ENCODE measurements at places on chromosomes 2 and 18. TPM values are rescaled to one million over a fixed set of nuclear protein-coding genes. Genes with fewer than 3 reads are reported as not detected.

The RASGRP3 gene
- total RNA-seq, result 39.9 TPM

The ACADL gene
- 2.5 TPM for total RNA-seq

The HOXD8 gene
- 1.3 TPM for total RNA-seq

The IWS1 gene
- 49.7 TPM for total RNA-seq

The PTRHD1 gene
- total RNA-seq, result 19.8 TPM

The CROCC2 gene
- total RNA-seq, result not detected

The C2orf78 gene
- total RNA-seq, result not detected

The CREG2 gene
- total RNA-seq, result not detected

The PLCL1 gene
- 17.7 TPM for total RNA-seq

The CDH7 gene
- total RNA-seq, result 0.27 TPM

The DHRS9 gene
- total RNA-seq, result 47.6 TPM

DNA sequence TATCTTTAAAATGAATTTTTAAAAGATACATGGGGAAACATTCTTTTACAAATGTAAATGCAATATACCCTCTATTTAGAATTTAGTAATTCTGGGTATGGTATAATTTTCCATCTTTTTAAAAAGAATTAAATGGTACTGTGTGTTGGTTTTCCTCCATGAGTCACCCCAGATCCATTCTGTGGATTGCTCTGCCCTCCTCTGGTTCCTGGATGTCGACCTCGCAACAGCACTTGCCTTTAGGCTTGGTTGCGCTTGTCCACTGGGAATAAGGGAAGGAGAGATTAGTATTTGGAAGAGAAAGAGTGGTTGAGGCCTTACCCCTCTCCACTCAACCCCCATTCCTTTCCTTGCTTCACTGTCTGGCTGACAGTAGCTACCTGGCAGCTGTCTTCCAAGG lies 90.4 kb downstream of the FTCDNL1 start:
- DNase-seq, result no peak

DNA sequence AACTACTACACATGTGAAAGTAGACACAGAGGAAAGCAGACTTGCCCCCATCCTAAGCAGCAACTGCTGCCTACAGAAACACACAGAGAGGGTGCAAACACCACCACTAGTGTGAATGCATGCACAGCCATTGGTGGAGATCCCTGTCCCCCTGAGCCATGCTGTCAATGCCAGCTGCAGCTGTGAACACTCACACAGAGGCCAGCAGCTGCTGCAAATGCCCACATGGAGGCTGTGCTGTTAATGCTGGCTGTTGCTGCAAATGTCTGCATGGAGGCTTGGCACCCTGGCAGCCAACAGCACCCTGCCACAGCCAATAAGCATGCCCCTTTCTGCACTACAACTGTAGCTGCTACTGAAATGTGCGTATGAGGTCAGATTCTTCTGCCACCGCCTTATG lies 355.0 kb downstream of the LNPK start:
- DNase-seq, result no peak

DNA sequence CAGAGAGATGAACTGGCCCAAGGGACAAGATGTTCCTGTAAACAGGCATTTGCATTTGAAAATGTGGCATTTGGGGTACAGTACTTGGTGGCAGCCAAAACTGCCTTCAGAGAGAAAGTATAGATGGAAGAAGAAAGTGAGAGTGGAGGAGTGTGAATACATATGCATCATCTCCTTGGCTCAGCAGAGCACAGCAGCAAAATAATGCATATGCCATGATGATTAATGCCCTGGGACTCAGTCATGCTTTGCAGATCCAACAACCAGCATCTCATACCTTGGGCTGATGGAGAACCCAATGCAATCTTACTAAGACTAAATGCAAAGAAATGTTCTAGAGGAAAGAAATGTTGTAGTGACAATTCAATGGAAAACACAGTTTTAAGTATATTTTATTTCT lies 29.7 kb upstream of the CYTIP start:
- DNase-seq, result no peak

- DNase-seq, result no peak
Observed at GRCh38 chr2:65864619-65865018, 432.2 kb upstream of the SPRED2 start.

GRCh38 chr2:171389780-171390179 lies 44.0 kb downstream of the METTL8 start:
- DNase-seq, result no peak

DNA sequence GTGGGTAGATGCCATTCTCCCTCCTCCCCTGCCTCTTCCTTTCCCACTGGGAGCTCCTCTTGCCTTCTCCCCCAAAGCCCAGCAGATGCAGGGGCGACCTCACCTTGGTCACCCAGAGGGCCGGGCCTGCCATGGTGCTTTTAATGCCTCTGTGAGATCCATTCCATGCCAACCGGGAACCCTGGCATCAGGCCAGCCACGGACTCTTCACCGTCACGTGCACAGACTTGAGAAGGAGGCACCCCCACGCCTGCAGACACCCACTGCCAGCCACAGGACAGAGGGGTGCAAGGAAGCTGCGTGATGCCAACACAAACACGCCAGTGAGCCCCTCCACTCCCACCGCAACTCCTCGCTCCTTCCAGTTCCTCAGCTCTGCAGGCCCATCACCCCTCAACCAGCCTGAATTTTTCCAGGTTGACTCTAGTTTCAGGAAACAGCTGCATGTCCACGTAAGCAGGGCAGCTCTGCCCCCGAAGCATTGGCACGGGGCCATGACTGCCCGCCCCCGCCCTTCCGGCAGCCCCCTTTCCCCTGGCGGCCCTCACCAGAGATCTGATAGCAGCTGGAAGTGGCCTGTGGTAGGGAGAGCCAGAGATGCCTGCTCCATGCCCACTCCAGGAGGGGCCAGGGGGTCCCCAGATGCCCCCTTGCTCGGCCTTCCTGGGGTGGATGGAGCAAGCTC lies 50.8 kb downstream of the DNMT3A start:
- no peak for DNase-seq

GRCh38 chr2:212402316-212402715 lies 136.3 kb downstream of the ERBB4 start:
- DNase-seq, result no peak

DNA sequence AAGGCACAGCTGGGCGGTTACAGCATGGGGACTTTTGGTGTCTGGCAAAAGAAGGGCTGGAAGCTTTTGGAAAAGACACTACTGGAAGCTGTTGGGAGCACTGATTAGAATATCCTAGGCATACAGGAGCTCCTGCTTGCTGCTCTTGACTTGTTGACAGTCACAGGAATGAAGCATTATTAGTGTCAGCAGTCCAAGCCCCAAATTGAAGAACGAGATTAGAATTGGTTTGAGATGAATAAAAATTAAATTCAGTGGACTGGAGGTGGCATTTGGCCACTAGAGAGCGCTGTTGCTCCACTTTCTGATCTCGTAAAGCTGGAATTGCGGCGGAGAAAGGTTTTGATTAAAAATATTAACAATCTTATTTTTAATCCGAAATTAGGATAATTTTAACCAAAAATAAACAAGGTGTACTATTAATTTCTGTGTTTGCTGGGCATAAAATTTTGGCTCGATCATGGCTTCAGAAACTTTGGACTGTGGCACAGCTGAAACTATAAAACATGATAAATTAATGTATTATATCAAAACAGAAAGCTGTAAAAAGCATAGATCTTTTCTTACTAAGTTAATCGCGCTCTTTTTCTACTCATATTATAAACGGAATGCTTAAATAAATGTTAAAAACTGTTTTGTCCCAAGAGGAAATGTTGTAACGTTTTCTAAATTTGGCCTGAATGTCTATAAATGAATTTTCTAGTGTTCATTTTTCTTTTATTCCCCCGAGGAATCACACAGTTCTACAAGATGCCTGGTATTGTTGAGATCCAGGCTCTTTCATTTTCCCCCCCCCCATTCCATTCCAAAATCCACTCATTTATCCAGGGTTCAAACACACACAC lies 2.4 kb upstream of the HOXD8 start:
- peak; percentile 70 for DNase-seq

GRCh38 chr2:2904721-2905350 lies 472.8 kb downstream of the EIPR1 start:
- no peak for DNase-seq

DNA sequence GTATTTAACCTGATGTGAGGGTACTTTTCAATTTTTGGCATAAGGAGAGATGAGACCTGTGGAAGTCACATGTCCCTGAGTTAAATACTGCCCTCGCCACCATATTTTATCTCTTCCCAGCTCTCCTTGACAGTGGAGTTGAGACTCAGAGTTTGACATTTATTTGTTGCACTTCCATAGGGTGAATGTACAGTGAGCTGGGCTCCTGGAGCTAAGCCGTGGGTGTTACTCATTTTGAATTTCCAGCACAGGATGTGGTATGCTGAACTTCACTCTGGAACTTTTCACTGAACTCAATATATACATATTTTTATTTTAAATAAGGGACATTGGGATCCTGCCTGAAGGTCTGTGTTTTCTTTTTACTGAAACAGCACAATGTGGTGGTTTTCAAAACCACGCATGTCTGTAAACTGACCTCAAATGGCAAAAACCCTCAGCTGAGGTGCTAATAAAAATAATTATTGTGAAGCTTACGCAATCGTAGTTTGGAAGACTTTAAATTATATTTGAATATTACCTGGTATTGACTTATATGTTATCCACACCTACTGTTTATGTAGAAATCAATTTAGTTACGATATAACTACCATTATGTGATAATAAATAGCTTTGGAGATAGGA lies 12.1 kb downstream of the RNF144A start:
- DNase-seq, result no peak

GRCh38 chr2:33145459-33145858 lies 198.7 kb downstream of the LTBP1 start:
- no peak for DNase-seq

DNA sequence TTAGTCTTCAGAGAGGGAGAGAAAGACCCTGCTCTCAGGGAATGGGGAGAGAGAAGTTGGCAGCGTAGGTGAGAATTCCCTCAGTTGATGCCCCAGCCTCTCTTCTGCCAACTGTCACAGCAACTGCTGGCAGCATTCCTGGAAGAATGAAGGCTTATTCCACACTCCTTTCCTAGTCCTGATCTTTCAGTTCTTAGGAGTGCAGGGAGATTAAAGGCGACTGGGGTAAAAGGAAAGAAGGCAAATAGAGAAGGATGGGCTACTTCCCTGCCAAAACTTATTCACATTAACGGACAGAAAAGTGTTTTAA lies 65.9 kb upstream of the ACAA2 start:
- no peak for DNase-seq

DNA sequence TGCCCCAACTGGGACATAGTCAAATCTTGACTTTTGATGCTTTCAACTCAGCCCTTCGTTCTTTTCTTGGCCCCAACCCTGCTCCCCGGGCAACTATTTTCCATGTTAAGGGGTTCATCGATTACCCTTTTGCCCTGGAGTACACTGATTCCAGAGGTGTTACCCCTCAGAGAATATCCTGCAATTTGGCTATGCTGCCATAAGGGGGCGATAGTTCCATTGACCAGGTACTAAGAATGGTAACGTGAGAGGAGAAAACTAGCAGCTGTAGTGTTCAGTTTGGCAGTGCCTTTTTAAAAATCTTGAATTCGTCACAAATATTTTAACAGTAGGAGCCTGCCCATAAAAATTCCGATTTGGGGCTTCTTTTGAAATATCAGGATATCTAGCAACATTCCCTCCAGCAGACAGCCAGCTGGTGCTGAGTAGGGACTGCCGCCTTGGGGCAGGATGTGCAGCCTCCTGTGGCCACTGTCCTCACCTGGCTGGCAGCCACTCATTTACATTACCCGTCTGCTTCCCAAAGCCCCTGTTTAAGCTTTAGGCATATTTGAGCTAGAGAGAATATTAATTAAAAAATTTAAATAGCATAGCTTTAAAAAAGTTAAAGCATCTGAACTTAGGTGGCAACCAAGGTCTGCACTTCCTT lies 146.3 kb upstream of the SKOR2 start:
- no peak for DNase-seq

- no peak for DNase-seq
Observed at GRCh38 chr2:235829726-235830125, 335.9 kb downstream of the AGAP1 start.

DNA sequence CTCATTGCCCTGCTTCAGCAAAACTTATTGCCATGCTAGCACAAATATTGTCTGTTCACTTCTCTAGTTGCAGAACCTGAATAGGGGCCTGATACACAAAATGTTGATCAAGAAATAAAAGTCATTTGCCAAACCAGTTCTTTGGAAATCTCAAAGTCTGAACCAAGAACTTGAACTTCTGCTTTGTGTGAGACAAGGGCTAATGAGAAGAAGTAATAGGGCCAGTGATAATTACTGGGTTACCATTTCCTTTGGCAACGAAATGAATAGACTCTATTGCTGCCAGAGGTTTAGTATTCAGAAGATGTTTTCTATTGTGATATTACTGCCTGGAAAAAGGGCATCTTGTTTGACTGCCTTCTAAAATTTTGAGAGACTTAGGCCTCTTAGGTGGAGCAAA lies 35.0 kb downstream of the TMEFF2 start:
- DNase-seq, result no peak

GRCh38 chr18:68667121-68667520 lies 47.8 kb downstream of the TMX3 start:
- DNase-seq, result no peak

DNA sequence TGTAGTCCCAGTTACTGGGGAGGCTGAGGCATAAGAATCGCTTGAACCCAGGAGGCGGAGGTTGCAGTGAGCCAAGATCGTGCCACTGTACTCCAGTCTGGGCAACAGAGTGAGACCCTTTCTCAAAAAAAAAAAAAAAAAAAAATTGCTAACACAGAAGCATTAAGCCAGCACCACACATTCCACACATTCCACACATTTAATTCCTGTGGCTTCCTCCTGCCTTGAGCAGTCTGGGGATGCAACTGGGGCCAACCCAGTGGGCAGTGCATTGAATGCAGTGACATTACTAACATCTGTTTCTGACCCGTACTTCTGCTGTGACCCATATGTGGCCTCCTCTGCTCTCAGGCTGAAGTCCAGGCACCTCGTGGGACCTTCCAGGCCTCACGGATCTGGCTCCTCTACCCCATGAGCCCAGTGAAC lies 107.0 kb downstream of the BCL2L11 start:
- no peak for DNase-seq

- no peak for DNase-seq
Observed at GRCh38 chr2:101463911-101464641, 10.8 kb downstream of the RFX8 start.

DNA sequence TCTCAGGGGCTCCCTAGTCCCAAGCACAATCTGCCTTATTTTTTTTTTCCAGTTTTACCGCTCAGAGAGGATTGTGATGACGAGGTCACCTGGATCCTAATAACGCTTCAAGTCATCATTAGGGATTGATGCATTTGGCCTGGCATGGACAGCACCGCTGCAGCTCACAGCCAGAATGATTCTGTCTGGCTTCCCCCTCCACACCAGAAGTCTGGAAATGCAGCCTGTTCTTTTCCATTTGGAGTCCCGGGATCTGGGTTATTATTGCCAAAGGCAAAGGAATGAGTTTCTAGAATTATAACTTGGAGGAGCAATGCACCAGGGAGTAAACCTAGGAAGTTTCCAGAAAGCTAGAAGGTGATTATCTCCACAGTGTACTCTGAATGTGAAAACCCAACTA lies 81.1 kb upstream of the TAF1B start:
- no peak for DNase-seq

DNA sequence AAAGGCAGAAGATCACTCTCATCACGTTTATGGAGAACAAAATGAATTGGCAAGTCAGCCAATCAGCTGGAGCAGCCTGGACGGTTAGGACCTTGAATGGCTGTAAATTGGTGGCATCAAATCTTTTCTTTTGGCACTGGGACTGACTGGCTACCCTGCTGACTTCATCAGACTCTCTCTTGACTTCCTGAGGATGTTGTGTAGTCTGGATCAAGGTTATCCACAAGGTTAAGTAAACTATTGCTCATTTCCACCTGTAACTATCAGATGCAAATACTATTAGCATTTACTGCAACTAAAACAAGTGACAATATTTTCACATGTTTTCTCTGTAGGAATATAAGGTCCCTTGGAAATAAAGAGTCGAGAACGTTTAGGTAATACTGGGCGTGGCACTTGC lies 134.3 kb upstream of the RASGRP3 start:
- DNase-seq, result no peak

- DNase-seq, result no peak
Observed at GRCh38 chr2:85890522-85891176, 1.9 kb upstream of the ST3GAL5 start.

All from left cardiac atrium (tissue), 4 donors.